ENCODE measurements at places on chromosomes 11 and 22.

DNA sequence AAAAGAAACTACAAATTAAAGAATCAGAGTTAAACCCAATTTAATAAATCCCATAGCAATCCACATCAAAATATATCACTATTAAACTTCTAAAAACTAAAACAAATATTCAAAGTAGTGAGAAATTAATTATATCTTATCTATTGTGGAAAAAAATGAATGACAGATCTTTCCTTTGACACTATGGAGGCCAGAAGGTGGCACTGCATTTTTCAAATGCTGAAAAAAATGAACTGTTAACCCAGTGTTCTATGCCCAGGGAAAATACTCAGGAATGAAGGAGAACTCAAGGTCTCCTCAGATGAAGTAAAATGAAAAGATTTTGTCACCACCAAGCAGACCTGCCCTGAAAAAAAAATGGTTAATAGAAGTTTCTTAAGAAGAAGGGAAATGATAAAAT lies 27.7 kb downstream of the TYR start:
- DNase-seq: no peak

GRCh38 chr22:18021431-18021830 lies 2.9 kb downstream of the MICAL3 start:
- DNase-seq: no peak

DNA sequence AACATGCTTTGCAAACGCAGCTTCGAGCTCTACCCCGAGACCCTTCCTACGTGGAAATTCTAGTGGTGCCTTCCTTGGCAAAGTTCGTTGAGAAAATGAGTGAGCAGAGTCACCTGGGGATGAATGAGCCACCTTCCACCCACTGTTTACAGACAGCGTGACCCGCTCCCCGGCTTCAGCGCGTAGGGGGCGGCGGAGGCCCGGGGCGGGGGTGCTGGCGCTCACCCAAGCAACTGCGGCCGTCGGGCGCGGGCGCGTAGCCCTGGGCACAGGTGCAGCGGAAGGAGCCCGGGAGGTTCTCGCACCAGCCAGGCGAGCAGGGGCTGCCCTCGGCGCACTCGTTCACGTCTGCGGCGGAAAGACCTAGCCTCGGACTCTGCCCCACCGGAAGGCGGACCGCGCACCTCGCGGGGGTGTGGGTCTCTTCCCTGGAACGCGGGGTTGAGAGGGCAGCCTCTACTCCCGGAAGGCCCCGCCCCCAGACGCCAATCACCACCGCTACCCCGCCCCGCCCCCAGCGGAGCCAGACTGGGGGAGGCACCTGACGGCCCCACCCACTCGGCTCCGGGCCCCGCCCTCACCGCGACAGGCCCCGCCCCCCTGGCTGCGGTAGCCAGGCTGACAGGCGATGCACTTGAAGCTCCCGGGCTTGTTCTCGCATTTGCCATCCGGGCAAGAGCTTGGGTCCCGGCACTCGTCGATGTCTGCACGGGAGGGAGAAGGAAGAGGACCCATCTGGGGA lies 11.8 kb downstream of the LTBP3 start:
- DNase-seq: peak; percentile 25

DNA sequence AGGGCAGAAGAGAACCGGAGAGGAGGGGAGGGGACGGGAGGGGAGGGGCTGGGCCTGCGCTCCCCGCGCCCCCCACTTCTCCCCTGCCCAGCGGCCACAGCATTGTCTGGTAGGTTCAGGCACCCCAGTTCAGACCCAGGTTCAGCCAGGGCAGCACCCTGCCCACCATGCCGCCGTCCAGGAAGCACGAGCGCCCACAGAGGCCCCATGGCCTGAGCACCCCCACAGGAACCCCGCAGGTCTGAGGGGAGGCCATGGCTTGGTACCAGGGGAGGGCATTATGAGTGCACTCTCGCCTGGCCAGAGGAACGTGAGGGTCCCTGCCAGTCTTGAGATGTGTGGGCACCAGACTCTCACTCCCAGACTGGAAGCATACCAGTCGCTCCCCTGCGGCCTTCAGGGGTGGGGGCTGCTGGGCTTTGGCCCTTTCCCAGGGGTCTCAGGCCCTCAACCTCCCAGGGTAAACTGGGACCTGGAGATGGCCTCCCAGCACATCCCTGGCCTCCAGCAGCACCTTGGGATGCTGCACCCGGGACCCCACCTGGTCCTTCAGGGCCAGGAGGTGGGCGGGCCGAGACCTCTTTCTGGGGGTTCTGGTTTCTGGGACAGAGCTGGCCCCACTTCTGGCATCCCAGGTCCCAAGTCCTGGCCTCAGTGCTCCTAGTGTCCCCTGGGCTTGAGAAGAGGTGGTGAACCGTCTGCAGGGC lies 597 bp upstream of the PLXNB2 start:
- DNase-seq: no peak

- DNase-seq: no peak
Measured at GRCh38 chr11:127607487-127608085, 607.0 kb upstream of the KIRREL3 start.

GRCh38 chr11:110855191-110855590 lies 143.0 kb upstream of the ARHGAP20 start:
- DNase-seq: no peak

GRCh38 chr11:67248653-67249052 lies 17.6 kb upstream of the GRK2 start:
- no peak for DNase-seq

GRCh38 chr22:17955590-17956379 lies 68.6 kb downstream of the MICAL3 start:
- no peak for DNase-seq

DNA sequence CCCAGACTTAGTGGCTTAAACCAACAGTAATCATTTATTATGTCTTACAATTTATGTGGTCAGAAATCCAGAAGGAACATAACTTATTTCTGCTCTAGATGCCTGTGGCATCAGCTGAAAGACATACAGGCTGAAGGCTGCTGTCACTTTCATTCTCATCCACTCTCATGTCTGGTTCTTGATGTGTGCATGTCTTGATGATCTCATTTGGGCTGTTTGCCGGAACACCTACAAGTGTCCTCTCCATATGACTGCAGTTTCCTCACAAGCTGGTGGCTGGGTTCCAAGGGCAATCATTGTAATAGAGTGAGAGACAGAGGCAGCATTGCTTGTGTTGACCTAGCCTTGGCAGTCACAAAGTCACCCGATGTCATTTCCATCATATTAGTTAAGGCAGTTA lies 1375.9 kb upstream of the RAG2 start:
- no peak for DNase-seq

DNA sequence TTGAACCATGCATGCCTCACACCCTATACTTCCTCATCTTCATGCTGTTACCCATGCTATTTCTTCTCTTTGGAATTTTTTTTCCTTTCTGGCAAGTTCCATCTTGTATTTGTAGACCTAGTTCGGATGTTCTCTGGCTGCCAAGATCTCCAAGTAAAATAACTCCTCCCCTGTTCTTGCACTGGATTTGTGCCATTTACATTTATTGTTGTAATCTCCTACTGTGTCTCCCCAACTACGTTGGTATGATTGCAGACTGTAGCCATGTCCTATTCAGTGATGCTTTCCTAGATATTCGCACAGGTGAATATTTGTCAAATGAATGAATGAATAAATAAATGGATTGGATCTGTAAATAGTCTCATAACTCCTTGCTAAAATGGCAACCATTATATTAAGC lies 546.0 kb downstream of the MN1 start:
- DNase-seq: no peak

DNA sequence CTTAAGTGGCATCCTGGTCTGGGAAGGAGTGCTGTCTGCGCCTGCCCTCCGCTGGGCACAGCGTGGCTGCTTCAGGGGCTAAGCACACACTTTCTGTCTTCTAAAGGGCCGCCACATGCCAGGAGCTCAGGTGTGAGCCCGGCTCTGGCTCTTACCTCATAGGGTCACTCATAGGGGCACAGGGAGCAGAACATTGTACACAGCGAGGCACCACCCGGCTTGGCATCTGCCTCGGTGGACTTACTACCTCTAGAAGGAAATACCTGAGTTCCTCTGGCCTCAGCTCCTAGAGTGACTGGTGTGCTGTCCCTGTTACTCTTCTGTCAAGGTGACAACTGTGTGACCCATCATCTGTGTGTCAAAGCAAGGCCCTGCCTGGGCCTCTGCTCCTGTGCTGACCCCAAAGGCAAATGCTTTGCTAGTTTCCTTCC lies 13.4 kb downstream of the NEAT1 start:
- DNase-seq: no peak

DNA sequence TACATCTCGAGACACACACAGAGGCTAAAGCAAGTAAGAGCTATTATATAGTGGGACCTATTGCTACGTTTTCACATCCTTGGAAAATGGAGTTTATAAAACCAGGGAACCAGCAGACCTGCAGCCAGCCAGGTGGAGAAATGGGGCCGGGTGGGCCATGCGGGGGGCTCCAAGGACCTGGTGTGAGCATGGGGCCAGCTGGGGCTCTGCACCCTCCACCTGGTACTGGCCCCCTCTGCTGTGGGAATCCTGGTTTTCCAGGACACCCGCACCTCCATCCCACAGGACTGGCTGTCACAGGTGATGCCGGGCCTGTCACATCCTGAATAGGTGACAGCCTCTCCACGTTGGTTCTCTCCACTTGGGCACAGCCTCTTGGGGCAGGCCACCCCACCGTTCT lies 11.3 kb downstream of the DHCR7 start:
- DNase-seq: no peak

DNA sequence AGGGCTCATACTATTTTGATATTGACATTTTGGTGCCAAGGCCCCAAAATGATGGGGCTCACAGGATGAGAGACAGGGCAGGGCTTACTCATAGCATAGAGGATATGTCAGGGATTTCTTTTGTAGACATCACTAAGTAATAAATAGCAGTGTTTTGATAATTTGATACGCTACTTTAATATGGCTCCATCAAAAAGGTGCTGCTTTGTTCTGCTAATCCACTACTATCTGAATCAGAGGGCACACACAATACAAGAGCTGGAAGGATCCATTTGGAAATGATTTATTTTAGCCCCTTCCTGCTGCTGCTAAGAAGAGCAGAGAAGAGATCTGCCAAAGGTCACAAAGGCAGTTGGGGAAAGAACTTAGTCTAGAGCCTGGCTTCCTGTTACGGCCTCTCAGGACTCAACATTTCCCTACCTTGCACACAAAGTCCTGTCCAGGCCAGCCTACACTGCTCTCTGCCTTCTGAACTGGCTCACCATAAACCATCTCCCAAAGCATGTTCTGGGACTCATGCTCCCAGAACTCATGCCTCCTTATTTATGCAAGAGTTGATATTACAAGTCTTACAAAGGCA lies 261.3 kb upstream of the ARHGAP20 start:
- DNase-seq: no peak

DNA sequence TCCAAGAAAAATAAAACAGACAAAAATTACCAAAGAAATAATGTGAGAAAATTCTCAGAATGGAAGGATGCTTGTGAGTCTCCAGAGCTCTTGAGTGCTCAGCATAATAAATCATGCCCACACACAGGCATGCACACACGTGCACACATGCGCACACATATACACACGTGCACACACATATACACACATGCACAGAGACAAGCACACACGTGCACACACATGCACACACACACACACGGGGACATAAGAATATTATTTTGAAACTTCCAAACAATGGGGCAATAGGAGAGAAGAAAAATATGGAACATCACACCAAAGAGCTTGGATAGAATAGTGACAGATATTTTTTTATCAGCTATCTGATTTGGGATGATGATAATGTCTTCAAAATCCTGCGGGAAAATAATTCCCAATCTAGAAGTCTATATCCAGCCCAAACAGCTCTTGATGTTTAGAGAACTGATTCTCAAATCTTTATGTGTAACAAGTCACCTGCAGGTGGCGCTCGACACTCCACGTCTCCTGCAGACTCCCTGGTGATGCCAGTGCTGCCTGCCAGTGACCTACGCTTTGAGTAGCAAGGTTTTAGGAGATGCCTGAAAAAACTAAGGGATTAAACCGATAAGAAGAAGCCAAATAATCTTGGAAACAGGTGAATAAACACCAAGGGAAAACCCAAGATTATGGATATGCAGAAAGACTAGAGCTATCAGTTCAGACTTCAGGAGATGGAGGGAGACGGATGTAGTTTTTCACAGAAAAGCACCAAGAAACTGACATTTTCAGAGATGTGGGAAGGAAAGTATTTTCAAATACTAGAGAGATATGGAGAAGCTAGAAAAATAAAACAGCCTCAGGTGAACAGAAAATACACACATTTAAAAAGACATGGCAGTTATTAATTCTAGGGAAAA lies 743.6 kb downstream of the ETS1 start:
- DNase-seq: peak; percentile 10

DNA sequence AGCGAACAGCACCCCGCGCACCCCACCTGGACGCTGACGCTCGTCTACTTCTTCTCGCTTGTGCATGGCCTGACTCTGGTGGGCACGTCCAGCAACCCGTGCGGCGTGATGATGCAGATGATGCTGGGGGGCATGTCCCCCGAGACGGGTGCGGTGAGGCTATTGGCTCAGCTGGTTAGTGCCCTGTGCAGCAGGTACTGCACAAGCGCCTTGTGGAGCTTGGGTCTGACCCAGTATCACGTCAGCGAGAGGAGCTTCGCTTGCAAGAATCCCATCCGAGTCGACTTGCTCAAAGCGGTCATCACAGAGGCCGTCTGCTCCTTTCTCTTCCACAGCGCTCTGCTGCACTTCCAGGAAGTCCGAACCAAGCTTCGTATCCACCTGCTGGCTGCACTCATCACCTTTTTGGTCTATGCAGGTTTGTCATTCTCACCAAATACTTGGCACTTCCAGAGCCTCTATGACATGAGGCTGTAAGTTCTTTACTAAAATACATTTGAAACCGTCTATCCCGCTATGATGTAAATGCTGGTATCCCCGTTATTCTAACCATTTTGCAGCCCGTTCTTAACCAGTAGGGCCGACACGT lies 535 bp downstream of the AQP11 start:
- peak; percentile 70 for DNase-seq

All from C1 segment of cervical spinal cord (tissue), 14 donors.